ENCODE measurements at places on chromosomes 6 and 20.

DNA sequence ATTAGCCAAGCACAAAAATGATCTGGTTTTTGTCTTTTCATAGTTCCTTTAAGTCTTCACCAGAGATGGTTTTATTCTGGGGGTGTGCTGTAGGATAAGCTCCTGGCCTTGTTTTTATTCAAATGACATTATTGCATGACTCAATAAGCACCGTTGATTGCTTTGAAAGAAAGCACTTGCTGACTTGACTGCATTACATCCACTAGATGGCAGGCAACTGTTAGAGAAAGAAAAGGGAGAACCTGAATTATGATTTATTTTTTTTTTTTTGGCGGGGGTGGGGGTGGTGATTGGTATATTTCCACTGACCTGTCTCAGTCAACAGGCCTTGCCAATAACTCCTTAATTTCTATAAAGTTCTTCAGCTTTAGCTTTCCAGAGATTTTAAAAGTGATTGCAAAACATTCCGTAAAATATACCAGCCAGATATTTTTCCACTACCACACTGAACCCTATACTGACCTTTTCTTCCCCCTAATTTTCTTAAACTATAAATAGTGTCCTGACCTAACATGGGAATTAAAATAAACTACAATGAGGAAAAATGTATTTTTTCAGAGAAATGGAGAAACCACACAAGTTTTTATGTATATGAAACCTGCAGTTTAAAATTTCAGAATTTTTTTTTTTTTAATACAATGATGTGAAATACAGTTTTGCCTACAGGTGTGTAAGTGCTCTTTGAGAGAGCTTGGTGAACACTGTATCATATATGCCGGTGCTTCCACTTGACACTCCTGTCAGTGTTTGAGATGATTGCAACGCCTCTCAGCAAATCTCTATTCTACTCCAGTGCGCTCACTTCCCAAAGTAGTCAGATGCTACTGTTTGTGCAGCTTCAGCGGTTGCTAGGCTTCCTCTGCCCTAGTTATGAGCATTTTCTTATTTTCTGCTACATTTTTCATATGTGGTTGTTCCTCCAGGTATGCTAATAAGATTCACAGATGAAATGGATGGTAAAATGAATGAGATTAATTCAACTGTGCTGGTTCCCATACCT is 274.3 kb downstream of the CD109 start:
- no peak for DNase-seq

- no peak for DNase-seq
Observed at GRCh38 chr6:21590346-21590745, 3.2 kb upstream of the SOX4 start.

DNA sequence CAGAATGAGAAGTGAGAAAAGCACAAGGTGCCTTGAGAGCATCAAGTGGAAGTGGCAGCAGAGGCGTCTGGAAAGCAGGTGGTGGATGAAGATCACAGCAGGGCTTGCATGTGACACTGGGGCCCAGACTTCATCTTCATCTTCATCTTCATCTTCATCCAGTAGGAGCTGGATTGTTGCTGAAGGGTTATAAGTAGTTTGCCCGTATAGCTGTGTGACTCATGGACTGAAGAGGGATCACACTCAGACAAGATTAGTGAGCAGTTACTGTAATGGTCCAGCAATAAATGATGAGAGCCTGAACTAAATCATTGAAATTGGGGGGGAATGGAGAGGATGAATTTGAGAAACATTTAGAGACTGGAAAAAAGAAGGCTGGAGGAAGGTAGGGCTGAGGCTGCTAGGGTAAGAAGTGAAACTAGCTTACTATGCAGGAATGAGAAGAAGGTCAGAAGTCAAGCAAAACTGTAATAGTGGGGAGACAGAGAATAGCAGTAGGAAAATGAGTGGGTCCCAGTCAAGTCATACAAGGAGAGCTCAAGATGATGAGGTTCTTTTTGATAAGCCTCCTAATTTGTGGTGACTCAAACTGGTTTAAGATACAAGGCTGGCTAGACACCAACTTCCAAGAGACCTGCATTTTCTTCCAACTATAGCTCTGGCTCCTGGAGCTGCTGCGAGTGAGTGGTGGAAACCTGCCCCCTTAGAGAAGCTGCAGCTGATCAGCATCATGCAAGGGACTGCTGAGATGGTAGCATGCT is 92.3 kb upstream of the BEND6 start:
- no peak for DNase-seq

DNA sequence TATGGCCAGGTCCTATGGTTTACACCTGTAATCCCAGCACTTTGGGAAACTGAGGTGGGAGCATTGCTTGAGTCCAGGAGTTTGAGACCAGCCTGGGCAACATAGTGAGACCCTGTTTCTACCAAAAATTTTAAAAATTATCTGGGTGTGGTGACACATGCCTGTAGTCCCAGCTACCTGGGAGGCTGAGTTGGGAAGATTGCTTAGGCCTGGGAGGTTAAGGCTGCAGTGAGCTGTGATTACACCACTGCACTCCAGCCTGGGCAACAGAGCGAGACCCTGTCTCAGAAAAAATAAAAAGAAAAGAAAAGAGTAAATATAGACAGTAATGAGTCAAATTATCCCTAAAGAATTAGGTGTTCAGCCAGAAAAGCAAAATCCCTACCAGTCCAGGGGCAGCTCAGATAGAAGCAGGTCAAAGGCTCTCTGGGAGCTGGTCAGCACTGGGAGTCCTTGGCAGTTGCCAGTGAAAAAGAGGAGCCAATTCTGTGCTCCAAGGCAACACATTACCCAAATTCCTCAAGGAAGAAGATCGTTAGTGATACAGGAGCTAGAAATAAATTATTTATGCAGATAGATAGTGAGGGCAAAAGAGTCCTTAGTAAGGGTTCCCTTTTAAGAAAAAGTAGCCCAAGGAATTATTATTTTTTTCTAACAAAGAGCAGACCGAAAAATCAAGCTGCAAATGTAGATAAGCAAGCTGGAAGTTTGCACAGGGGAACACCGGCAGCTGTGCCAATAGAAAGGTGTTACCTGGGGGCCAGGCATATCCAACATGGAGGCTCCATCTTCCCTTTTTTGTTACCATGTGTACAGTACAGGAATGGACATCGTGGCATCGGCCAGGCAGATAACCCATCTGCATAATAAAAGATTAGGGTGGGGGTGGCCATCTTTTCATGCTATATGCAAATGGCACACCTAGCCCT is 31.4 kb upstream of the SEC63 start:
- DNase-seq: no peak

DNA sequence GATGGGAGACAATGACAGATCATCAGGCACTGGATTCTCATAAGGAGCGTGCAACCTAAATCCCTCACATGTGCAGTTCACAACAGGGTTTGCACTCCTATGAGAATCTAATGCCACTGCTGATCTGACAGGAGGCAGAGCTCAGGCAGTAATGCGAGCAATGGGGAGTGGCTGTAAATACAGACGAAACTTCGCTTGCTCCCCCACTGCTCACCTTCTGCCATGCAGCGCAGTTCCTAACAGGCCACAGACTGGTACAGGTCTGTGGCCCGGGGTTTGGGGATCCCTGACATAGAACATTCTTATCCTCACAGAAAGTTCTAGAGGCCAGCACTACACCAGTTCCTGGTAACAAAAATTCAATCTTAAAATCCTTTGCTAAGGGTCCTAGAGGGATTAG is 23.2 kb downstream of the RRAGD start:
- no peak for DNase-seq

GRCh38 chr6:146770965-146771735 is 172.4 kb downstream of the ADGB start:
- no peak for DNase-seq

GRCh38 chr6:136547336-136547735 is 2.9 kb downstream of the MAP7 start:
- DNase-seq: no peak

GRCh38 chr6:31541059-31541657 is 645 bp downstream of the DDX39B start:
- DNase-seq: peak; percentile 35

- DNase-seq: peak; percentile 63
Observed at GRCh38 chr6:44569931-44570385, 182.5 kb downstream of the CDC5L start.

GRCh38 chr6:3813918-3814317 is 35.3 kb upstream of the FAM50B start:
- DNase-seq: no peak

DNA sequence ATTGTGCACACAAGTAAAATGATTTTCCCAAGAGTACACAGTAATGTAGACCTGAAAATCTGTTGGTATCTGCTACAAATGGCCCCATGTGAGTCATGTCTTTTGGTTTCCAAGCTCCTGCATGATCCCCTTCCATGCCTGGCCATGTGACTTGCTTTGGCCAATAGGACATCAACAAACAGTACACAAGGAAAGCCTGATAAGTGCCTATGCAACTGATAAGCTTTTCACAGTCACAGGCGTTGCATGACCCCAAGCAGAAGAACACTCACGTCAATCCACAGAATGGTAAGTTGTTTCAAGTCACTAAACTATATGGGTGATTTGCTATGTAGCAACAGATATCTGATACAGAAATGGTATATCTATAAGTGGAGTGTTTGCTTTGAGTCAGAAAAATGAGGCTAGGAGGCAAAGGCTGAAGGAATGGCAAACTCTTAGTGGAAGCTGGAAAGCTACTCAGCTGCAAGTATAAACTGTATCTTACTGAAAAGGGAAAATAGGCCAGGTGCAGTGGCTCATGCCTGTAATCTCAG is 160.1 kb upstream of the BEND3 start:
- DNase-seq: no peak

- no peak for DNase-seq
Observed at GRCh38 chr6:112717401-112717800, 370.3 kb downstream of the RFPL4B start.

GRCh38 chr20:17748279-17748678 is 48.5 kb downstream of the BANF2 start:
- no peak for DNase-seq

DNA sequence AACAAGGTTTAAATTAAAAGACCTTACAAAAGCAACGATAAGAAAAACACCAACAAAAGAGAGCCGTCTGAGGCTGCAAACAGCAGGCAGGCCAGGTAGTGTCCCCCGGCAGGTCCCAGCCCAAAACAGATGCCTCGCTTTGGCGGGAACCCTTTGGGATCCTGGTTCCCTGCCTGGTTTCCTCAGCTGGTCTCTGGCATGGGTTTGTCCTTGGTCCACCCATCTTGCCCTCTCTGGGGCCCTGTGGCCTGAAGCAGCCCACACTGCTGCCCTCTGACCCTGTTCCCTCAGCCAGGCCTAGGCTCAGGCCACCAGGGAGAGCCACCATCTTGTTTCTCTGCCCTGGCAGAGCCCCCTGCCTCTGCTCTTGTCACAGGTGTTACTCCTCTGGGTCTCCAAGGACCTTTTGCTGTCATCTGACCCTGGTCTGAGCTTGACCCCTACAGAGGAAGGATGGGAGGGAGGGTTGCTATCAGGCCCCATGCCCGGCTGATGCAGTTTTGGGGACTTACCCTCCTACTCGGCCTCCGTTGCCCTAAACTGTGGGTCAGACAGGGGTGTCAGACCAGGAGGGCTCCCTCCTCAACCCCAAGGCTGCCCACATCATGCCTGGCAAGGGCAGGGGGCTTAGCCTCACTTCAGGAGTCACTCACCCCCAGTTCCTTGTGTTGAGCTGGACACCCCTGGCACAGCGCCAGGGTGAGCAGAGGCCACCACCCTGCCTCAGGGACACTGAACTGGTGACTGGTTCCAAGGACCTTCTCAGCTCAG is 30.6 kb upstream of the GRM4 start:
- DNase-seq: no peak

- no peak for DNase-seq
Observed at GRCh38 chr20:37267667-37268313, 6.2 kb upstream of the GHRH start.

DNA sequence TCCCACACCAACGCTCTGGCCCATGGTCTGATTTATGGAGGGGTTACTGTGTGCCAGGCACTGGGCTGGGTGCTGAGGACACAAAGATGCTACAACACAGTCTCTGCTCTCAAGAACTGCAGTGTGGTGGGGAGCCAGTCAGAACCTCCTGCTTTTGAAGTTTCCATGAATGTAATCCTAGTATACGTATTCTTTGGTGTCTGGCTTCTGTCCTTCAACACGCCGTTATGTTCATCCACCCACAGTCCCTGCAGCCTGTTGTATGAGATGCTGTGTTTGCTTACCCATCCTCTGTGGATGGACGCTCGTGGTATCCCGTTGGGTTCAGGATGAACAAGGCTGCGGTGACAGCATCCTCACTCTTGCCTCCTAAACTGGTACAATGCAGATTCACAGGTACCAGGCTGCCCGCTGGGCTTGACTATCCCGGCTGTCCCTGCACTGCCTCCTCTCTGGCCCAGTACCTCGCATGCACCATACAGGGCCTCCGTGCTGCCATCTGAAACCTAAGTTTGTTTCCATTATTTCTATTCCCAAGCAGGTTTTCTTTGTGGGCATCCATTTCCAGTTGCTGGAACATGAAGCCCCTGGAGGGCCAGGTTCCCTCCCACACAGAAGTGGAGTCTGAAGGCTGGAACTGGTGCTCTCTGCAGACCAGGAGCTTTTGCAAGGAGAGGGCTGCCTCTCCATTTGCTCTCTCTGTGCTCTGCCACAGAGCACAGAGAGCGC is 364.5 kb downstream of the ZFAND3 start:
- DNase-seq: no peak

- DNase-seq: no peak
Observed at GRCh38 chr6:66198062-66198624, 491.1 kb upstream of the EYS start.

DNA sequence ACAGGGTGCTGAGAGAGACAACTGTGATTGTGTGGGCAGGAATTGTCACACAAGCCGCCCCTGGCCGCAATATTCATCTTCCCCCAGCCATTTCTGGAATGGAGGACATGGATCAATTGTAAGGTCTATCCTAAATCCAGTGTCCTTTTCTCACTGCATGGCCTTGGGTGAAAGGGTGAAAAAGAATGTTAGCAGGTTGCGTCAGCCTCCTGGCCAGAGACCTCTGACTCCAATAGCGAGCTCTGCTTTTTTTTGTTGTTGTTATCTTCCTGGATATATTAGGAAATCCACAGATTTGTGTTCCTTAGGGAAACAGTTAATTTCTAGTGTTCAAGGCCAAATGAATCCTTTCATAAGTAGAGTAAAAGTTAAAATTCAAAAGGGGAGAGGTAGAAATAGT is 47.1 kb upstream of the CD83 start:
- DNase-seq: no peak

- DNase-seq: no peak
Observed at GRCh38 chr6:53898026-53898795, 103.4 kb downstream of the LRRC1 start.

GRCh38 chr6:144753023-144753705 is 468.0 kb downstream of the UTRN start:
- DNase-seq: no peak
